ENCODE measurements at places on chromosomes 7 and 10.

DNA sequence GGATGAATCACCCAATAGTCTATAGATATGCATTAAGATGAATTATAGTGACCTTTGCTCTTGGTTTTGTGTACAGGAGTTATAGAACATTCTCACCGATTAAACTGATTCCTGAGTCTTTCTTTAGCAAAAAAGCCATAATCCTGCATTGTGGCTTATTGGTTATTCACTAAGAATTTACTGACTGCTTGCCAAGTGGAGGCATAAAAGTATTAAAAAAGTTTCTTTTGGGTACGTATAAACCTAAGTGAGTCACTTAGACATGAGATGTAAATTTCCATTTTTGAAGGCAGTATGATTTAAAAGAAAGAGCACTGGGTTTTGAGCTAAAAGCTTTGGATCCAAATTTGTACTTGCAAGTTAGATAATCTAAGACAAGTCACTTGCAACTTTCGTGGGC is 100.7 kb downstream of the CDK6 start:
- no peak for DNase-seq

DNA sequence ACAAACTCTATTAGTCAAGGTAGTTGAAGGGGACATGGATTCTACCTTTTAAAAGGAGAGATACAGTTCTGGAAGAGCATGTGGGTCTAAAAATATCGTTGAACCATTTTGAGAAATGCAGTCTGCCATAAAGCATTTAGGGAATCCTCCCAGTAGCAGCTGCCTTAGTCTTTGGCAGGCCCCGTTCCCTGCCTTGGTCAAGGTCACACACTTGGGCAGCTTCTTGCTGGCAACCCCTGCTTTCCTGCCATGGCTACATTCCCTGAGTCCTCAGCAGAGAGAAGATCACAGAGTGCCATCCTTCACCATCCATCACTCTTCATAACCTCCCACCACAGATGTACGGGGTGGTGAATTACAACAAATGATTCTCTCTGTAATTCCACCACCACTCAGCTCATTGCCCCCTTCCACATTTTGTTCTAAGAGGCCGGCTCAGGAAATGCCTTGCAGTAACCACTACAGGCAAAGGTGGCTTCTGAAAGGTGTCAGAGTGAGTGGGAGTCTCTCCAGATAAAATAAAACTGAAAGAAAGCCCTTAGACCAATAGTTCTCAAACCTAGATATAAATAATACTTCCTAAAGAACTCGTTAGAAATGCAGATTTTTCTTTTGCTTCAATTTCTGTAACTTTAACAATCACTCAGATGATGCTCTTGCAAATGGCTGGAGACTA is 121.4 kb upstream of the STK17A start:
- no peak for DNase-seq

DNA sequence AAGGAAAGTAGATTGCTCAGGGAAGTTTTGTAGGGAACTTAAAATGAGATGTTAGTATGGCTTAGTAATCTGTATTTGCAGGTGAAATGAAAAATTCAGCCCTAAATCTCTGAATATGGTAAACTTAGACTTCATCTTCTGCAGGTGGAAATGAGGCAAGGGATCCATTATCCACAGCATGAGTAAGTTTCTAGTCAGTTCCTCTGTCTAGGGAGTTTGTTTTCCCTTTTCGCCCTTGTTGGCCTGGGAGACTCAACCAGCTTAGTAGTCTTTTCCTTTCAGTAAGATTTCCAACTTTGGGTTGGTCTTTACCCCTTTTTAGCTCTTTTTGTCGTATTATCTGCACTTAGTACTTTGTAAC is 65.6 kb downstream of the ZEB1 start:
- DNase-seq: no peak

DNA sequence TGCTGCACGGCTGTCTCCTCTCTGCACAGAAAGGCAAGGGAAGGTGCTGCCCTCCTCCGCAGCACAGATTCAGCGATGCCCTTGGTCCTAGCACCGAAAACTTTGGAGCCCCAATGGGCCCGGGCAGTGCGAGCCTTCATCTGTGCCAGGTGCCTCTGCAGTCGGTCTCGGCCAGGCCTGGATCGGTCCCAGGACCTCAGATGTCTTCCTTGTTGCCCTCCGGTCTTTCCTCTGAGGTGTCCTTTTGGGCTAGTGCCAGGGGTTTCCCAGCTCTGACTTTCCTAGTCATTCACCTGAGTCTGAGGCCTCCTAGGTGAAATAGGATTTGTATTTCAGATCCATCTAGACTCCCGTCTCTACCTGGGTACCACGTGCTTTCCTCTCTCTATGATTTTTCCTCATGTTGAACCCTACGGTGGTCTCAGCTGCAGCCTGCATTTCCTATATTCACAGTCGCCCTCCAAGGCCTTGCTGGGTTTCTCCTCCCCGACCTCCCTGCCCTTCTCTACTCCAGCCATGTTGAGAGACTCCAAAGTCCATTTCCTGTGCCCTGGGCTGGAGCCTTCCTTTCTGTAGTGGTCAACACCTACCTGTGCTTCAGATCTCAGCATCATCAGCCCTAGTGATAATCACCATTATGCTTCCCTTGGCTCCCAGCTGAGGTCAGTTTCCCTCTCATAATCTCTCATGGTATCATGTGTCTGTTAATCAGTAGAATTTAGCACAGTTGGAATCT is 92.0 kb upstream of the PRSS58 start:
- DNase-seq: no peak

- no peak for DNase-seq
These were observed 120.0 kb downstream of the SEMA3E start for GRCh38 chr7:83528925-83529423.

DNA sequence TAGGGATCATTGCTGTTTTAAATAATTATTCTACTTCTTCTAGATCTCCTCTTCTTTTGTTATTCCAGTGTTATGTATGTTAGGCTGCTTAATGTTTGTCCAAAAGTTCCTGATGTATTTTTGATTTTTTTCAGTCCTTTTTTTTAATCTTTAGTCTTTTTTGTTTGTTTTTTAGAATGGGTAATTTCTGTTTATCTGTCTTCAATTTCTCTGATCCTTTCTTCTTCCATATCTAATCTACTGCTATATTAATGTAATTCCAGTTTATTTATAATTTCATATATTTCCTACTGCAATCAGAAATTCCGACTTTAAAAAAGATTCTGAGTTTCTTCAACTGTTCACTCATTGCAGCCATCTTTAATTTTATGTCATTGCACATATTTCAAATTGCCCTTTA is 452.8 kb upstream of the POT1 start:
- no peak for DNase-seq

GRCh38 chr7:90843472-90843871 is 247.4 kb downstream of the CDK14 start:
- no peak for DNase-seq

GRCh38 chr10:86609920-86610319 is 44.4 kb upstream of the OPN4 start:
- DNase-seq: no peak

- no peak for DNase-seq
These were observed 55.7 kb downstream of the NOD1 start for GRCh38 chr7:30422922-30423321.
